ENCODE measurements at places on chromosomes 13 and 19. TPM values are rescaled to one million over a fixed set of nuclear protein-coding genes. Genes with fewer than 3 reads are reported as not detected.

GRCh38 chr13:59715611-59716010, 448.1 kb downstream of the DIAPH3 start:
- no peak for DNase-seq

DNA sequence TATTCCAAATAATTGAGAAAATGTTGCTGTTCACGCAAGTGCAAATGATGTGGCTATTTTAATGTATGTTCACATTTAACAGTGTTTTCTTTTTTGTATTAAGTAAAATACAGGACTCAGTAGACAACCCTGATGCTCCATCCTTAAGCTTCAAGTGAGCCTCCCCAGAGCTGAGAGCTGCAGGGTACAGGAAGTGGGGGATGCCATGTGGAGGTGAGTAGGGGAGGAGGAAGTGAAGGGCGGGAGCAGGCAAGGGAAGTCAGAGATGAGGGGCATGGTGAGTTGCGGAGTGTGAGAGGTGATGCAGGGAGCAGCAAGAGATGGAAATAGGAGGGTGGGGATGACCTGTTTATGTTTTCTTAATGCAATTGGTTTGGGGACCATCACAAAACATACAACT, 711.0 kb downstream of the UQCRFS1 start:
- DNase-seq: no peak

DNA sequence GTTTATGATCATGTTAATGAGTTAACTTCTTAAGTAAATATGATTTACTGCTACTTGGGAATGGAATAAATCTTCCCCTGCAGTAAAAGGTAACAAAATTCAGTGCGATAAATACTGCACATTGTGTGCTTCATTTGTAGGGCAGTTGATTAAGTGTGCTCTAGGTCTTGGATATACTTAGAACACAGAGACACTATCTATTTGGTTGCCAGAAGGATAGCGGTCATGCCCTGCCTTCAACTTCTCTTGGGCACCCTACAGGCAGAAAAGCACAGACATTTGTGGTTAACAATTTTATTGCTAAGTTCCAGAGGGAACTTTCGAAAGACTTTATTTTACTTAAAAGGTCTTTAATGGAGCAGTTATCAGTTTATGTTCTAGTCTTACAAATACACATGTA, 605.8 kb downstream of the PCDH9 start:
- no peak for DNase-seq

GRCh38 chr19:14006766-14007562, 844 bp upstream of the RFX1 start:
- DNase-seq: no peak

DNA sequence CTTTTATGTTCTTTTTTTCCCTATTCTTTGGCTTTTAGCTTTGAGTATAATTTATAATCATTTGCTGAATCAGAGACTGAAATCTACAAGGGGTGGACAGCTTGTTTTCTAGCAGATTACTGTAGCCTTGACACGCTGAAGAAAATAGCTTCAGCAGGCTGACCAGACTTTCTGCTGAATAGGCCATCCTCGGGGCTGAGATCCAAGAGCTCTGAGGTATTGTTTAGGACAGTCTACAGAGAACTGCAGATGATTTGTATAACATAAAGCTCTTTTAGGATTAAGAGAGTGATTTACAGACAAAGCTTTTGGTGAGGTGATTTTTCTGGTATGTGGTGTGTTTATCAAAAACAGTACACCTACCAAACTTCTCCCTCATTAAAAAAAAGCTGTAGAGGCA, 16.8 kb downstream of the POLR1D start:
- DNase-seq: peak; percentile 43

VSIG10L gene
- 0.82 TPM for polyA plus RNA-seq

- no peak for DNase-seq
Observed at GRCh38 chr19:38049105-38049649, 142.2 kb downstream of the SIPA1L3 start.

SHANK1 gene
- polyA plus RNA-seq: 2.3 TPM
